ENCODE measurements at places on chromosomes 3 and 15. TPM values are rescaled to one million over a fixed set of nuclear protein-coding genes. Genes with fewer than 3 reads are reported as not detected.
A peak's percentile ranks its signal among the peaks of the same experiment; 100 is the strongest.

DNA sequence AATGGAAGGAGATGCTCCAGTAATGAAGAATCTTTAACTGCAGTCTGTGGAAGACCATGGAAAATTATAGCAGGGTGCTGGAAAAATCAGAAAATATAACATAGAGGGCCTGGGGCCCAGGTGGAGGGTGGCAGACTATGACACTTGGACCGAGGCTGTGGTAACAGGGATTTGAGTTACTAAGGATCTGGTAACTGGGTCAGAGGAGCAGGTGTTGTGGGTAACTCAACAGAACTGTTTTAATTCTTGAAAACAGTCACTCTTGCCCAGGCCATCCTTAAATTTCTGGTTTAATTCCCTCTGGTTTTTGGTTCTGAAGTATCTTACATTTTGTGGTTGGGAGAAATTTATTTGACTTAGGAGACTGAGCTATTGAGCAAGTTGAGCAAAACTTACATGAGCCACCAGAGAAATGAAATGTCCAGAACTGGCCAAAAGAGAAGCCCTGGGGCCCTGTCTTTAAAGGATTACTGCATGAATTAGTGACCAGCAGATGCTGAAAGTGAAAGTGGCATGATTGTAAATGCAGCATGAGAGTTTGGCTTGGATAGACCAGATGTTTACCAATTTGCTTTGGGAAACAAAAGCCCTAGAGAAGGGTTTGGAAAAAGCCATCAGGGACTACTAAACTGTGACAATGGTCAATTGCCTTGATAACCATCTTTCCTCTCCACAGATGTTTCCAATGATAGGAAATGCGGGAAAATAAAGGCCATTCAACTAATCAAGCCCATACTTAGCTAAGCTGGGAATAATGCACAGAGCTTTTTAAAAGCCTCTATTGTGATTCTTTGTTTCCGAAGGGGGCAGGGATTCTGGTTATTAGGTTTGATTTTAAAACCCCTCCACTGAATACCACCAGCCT lies 374.9 kb upstream of the TGFBR2 start:
- DNase-seq: no peak

DNA sequence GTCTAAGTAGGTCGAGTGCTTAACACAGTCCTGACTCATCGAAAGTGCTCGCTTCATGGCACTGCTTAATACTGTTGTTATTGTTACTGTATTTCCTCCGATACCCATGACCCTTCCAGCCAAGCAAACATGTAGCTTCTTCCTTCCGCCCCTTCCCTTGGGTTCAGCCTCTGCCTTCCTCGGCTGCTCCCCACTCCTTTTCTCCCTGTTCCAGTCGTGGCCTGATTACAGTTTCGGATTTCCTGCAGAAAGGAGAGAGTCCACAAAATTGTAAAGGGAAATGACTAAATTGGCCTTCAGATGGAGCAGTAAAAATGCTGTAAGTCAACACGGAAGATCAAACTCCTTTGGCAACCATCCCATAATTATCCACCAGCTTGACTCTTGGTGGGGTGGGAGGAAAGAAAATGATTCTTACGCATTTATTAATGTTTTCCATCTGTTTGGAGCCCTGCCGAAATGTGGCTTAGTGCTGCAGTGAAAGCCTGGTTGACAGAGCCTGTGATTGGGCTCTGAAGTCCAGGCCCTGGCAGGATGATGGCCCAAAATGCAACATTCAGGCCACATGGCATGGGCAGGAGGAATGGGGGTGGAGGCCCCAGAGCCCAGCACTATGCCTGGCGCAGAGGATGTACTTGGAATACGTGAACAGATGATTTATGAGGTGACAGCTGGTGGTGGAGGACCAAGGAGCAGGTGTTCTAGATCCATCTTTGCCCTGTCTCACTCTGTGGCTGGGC lies 37.6 kb downstream of the FAM3D start:
- peak; percentile 83 for DNase-seq

GRCh38 chr3:155701882-155702465 lies 42.9 kb downstream of the PLCH1 start:
- peak; percentile 46 for DNase-seq

DNA sequence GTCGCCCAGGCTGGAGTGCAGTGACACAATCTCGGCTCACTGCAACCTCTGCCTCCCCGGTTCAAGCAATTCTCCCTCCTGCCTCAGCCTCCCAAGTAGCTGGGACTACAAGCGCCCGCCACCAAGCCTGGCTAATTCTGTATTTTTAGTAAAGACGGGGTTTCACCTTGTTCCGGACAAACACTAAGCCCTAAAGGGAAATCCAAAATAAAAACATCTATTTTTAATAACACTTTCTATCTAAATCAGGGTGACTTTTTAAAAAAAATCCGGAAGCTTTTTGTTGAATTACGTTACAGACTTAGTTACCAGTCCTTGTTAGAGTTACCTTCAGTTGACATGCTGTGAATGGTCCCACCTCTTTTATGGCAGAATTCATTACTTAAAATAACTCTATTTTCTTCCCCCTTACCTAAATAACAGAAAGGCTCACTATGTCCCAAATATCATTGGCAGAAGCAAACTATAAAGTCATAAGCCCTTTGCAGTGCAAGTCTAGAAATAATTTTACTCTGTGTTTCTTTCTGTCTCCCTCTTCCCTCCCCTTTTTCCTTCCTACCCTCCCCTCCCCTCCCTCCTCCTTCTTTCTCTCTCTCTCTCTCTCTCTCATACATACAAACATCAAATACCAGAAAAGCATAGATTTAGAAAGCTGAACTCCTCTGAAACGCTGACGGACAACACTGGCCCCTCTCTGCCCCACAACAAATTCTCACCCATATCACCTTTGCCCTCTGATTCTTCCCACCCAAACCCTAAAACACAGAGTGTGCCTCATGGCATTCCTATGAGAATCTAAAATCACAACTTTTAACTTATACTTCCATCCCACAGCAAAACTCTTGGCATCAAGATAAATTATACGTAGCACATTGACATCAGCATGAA lies 18.3 kb downstream of the THBS1 start:
- DNase-seq: no peak

DNA sequence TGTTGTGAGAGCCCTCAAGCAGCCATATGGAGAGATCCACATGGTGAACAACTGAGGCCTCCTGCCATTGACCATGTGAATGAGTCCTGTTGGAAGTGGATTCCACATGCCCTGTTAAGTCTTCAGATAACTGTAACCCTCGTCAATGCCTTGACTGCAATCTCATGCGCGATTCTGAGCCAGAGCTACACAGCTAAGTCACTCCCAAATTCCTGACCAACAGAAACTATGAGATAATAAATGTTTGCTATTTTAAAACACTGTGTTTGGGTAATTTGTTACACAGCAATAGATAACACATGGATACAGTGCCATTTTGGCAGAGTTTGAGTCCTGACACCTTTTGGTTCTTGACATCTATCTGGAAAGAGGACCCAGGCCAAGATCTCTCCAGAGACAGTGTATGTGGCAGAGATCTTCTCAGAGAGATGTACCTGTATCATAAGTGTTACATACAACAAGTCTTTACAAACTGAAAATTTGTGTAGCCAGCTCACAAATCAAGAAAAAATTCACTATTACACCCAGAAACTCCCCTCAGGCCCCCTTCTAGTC lies 34.5 kb upstream of the BNC1 start:
- DNase-seq: no peak

- no peak for DNase-seq
Measured at GRCh38 chr3:194198938-194199337, 63.0 kb downstream of the HES1 start.

DNA sequence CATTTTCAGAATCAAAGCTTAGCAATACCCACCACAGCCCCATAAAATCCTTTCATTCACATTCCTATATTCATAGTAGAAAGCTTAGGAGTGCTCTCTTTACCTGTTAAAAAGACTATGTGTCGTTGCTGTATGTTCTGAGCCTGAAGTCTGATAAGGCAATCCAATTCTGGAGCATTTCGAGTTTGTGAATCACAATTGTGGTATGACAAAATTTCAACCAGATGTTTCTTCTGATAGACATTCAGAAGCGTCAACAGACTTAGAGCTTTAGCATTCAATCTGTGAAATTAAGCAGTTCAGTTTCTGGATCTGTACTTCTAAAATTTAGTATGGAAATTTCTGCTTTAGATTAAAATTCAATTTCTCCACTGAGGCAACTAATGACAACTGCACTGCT lies 58.3 kb downstream of the TASOR start:
- DNase-seq: no peak

DNA sequence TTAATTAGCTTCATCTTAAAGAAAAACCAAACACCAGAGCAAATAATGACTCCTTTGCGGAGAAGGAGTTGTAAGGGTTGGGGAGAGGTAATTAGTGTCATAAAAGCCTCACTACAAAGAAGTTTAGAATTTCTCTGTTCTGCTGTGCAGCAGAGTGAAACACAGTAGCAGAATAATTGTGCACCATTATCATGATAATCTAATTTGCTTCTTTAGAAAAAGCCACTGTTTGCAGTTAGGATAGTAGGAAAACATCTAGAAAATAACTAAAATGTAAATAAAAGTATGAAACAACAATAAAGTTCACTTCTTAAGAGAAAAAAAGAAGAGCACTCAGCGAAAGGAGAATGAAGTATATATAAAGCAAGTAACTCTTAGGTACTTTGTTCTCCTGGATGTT lies 5.5 kb downstream of the SHOX2 start:
- DNase-seq: no peak

DNA sequence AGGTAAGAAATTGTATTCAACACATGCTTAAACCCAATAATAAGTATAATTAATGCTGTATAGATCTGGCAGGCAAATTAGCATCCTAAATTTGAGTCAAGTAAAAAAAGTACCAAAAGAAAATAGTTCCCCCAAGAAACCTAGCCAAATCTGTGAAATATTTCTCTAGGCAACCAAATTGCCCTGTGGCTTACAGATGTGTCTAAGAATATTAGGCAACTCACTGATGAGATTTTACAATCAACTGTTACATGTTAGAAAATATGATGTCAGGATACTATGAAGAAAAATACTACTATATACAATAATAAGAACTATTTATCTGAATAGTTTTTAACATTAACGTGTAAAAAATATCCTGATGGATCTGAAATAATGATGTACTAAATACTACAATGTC lies 397.1 kb downstream of the TIGIT start:
- DNase-seq: no peak

GRCh38 chr15:96619174-96619573 lies 288.7 kb downstream of the NR2F2 start:
- no peak for DNase-seq

Gene TOP2B
- 300 TPM for polyA plus RNA-seq

Gene CFAP44
- 28.3 TPM for polyA plus RNA-seq

Gene ZNF662
- polyA plus RNA-seq: 44.7 TPM

Gene RYK
- polyA plus RNA-seq: 142 TPM

Gene LXN
- 267 TPM for polyA plus RNA-seq

Gene KIAA1143
- 60.1 TPM for polyA plus RNA-seq

Data from right lung (tissue), 10 donors.